ENCODE measurements at places on chromosomes 5 and 9. TPM values are rescaled to one million over a fixed set of nuclear protein-coding genes. Genes with fewer than 3 reads are reported as not detected.

DNA sequence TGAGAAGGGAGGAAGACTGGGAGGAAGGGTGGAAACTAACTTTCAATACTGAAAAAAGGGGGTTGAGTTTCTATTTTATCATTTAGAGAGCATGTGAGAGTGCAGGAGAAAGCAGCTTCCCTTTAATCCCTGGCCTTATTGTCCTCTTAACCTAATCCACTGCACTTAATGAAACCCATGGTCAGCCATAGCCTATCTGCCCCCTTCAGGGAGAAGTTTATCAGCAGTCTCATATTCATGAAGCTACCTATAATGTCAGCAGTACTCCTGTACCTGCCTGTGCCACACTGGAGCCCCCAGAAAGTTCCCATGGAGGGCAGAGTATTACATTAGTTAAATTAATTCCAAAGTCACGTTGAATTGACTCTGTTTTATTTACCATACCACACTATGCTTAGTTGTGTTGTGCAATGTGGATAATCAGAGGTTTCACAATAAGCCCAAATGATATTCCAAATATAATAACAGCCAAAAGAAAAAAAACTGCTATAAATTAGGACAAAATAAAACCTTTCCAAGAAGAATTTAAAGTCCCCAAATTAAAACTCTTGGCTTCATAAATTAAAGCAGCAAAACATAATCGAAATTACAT lies 62.9 kb downstream of the MUSK start:
- no peak for DNase-seq

DNA sequence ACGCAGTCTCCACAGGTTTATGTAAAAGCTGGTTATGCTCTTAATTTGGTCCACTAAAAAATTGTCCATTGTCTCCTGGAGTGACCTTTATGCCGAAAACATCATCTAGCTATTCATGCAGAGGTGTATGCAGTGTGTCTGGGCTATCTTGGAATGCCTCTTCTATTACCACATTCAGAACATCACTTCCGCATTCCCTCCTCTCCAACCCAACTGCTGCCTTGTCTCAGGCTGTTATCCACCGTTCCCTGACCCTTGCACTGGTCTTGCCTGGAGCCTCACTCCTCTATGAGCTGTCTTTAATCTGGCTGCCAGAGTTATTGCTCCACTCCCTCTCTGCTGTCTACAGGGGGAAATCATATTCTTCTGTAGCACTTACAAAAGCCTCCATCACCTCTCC lies 214.1 kb upstream of the ANKRD55 start:
- DNase-seq, result no peak

GRCh38 chr9:137336735-137337134 lies 34.7 kb upstream of the NRARP start:
- DNase-seq, result no peak

DNA sequence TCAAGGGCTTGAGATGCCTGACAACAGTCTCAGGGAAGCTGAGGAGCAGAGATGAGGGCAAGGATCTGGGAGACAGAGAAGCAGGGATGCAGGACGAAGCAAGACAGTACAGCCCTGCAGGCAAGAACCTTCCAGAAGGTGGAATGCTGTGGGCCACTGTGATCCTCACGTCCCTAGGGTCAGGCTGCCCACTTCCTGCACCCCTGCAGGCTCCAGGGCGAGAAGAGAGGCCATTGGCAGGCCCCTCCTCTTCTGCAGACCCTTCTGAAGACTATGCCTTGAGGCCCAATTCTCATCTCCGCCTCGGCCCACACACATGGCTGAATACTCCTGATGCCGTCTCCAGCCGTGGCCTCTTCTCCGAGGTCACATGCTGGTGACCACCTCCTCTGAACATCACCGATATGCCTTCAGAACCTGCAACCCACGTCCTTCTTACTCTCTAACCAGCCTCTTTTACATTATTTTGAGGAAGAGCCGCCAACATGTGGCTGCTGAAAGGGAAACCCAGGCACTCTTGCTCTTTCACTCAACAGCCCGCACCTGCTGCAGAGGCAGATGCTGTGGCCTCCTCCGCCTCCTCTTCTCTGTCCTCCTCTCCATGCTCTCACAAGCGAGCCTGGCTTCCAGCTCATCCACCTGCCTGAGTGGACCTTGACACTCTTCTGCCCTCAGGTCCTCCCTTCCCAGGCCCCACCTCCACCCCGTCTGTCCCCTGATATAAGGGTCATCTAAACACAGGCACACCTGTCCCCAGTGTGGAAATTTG lies 181.5 kb downstream of the IRX2 start:
- DNase-seq, result no peak

- no peak for DNase-seq
Observed at GRCh38 chr9:1202512-1203280, 152.5 kb downstream of the DMRT2 start.

DNA sequence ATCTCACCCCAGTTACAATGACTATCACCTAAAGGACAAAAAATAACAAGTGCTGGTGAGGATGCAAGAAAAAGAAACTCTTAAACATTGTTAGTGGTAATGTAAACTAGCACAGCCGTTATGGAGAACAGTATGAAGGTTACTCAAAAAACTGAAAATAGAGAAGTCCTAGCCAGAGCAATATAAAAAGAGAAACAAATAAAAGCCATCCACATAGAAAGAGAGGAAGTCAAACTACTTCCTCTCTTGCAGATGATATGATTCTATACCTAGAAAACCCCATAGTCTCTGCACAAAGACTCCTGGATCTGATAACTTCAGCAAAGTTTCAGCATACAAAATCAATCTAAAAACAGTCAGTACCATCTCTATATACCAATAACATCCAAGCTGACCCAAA lies 221.5 kb upstream of the FAM174A start:
- DNase-seq, result no peak

- no peak for DNase-seq
Observed at GRCh38 chr9:110086537-110086936, 121.4 kb downstream of the C9orf152 start.

DNA sequence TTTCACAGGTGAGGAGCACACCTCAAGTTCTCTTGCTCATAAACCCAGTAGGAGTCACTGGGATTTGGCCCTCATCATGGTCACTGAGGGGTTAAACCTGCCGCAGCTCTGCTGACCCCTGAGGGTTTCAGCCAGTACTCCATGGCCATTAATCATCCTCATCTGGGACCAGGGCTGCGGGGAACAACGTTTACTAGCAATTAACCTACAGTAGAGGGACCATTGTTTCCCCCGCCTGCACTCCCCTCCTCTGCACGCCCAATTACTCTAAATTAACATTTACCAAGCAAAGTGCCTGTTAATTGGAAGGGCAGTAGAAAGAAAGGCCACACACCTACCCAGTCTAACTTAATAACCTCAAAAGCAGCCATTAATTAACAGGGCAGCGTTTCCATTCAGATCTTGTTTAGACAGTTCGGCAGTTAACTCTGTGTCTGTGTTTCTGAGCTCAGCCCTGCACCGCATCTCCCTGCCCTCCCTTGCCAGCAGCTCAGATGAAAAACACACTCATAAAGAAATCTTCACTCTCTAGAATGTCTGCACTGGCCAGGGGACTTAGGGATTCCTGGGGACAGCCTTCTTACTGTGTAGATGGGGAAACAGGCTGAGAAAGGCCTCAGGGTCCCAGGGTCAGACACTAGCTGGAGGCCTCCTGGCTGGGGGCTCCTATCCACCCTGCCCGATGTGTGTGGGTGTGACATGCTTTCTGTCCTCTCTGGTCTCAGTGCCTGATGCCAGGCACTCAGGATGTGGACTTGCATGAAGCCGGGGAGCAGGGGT lies 51.6 kb downstream of the ALG2 start:
- DNase-seq, result no peak

- no peak for DNase-seq
Observed at GRCh38 chr5:87432460-87432859, 19.7 kb upstream of the CCNH start.

- DNase-seq, result no peak
Observed at GRCh38 chr9:117719161-117719920, 15.1 kb downstream of the TLR4 start.

DNA sequence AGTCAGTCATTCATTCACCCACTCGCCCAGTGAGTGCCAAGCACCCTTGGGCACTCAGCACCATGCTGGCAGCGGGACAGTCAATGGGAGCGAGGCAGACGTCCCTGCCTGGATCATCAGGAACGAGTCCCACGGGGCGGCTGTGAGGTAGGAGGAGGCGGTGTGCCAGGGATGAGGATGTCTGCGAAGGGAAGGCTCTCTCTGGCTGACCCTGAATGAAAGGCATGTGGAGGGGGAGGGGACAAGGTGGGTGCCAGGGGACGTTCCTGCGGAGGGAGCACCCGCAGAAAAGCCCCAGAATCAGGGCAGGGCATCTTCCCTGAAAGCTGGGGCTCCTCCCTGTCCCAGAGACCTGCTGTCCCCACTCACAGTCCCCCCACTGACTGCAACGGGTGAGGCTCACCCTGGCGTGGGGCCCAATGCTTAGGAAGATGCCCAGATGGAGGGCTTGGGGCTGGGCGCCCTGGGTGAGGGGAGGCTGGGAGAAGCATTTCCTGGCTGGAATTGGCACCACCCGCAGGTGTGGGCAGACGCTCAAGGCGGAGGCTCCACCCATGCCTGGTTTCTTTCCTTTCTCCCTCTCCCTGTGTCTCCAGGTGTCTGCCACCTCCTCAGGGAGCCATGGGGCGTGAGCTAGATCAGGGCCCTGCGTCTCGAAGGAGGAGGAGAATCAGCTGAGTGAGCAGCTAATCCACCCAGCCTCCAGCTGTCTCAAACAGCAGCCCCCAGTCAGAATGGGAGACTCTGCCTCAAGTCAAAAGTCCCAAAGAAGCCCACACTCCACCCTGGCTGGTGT lies 179.0 kb upstream of the PPP1R26 start:
- DNase-seq, result no peak

- DNase-seq, result no peak
Observed at GRCh38 chr9:124042201-124042721, 30.7 kb downstream of the LHX2 start.

The PTPDC1 gene
- 7.2 TPM for total RNA-seq

The BTNL8 gene
- not detected for total RNA-seq

The ZNF883 gene
- 1.1 TPM for total RNA-seq
